ENCODE measurements at places on chromosomes 11 and 22. TPM values are rescaled to one million over a fixed set of nuclear protein-coding genes. Genes with fewer than 3 reads are reported as not detected.

The KCNJ1 gene
- not detected for polyA plus RNA-seq

The C11orf16 gene
- 0.49 TPM for polyA plus RNA-seq

The PTDSS2 gene
- 20.6 TPM for polyA plus RNA-seq

The AASDHPPT gene
- polyA plus RNA-seq = 25.0 TPM
